ENCODE measurements at places on chromosomes 5 and 9.

DNA sequence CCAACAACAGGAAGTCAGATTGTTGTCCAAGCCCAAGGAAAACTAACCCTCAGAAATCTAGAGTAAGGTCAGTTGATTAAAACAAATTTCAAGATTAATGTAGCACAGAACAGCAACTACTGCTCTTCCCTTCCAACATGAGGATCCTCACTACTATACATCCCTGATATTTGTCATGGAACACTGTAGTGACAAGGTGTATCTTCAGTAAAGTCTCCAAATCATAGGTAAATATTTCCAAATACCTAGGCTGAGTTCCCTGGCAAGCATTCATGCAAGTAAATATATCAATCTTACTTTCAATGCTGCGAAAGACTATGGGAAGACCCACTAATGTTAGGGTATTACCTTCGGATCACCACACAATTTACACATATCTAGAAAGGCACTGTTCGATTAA lies 986.9 kb upstream of the ARRDC3 start:
- no peak for DNase-seq

DNA sequence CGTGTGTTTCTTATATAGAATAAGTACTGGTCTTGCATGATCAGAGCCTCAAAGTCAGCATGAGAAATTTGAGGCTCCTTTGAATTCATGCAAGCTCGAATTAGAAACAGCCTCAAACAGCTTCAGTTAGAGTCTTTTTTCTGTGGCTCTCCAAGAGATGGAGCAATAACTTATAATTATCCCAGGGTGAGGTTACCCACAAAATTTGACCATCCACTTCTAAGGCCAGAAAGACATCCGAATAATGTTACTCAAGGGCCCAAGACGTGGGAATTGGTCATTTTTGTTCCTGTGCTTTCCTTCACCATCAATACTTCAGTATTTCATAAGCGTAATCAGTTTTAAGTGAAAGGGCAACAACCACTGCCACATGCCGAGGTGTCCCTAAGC lies 89.7 kb downstream of the DAPK1 start:
- DNase-seq = no peak

DNA sequence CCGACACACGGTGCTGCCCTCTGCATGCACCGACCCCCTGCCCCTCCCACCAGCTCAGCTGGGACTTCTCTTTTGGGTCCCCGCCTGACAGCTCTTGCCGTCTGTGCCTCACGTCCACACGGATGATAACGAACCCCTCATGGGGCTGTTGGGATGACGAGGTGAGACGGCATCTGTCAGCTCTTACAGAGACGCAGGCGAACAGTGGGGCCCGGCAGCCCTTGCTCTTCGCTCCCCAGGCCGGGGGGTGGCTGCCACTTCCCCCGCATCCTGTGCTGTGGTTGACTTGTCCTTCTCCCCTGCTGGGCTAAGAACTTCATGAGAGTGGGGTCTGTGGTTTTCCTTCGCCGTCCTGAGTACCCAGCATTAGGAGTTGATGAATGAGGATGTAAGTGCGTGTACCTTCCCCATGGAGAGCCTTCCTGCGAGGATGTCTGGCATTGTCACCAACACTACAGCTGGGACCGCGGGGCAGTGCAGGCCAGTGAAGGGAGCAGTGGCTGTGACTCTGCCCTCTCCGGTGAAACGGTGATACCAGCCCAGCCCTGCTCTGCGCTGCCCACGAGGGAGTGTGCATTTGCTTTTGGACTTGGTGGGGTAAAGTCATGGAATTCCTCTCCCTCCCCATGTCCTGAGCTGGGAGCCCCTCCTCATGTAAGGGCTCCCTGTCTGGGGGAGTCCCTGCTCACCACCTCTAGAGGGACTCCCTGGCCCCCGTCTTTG lies 23.2 kb downstream of the HK3 start:
- DNase-seq = no peak

DNA sequence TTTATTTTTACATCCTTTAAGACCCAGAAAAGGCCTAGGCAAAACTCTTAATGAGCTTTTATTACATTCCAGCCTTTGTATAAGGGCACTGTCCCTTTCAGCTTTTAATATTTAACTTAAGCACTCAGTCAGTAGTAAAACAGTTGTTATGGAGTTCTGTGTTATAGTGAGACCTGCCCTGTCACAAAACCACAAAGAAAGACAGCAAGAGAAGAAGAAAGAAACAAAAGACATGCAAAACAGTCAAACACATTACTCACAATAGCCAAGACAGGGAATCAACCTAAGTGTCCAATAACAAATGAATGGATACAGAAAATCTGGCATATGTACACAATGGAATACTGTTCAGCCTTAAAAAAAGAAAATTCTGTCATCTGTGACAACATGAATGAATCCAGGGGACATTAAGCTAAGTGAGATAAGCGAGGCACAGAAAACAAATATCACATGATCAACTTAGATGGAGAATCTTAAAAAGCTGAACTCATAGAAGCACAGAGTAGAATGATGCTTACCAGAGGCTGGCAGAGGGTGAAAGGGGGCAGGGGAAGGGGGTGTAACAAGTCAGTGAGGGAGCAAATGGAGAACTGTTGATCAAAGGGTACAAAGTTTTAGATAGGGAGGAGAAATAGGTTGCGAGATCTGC lies 63.8 kb upstream of the CCNG1 start:
- DNase-seq = no peak

DNA sequence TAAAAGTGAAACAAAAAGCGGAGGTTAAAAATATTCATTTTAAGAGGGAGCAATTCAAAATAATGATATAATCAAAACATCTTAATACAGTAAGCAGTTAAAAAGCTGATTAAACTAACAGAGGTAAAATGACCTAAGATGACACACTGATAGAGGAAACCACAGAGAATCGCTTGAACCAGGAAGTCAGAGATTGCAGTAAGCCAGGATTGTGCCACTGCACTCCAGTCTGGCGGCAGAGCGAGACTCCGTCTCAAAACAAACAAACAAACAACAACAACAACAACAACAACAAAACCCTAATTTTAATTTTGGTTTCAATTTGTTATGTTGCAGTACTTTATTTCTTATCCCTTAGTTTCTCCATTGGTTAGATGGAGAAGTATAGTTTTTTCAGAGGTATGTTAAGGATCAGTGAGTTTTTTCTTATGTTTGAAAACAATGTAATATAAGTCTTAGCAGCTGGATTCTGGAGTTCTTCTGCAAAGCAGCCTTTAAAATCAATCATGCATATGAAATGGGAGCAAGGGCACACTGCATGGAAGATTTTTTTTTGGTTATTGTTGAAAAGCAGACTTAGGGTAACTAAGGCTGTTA lies 58.5 kb downstream of the MLANA start:
- peak; percentile 32 for DNase-seq

- no peak for DNase-seq
Measured at GRCh38 chr9:35627575-35627974, 9.4 kb upstream of the CD72 start.

DNA sequence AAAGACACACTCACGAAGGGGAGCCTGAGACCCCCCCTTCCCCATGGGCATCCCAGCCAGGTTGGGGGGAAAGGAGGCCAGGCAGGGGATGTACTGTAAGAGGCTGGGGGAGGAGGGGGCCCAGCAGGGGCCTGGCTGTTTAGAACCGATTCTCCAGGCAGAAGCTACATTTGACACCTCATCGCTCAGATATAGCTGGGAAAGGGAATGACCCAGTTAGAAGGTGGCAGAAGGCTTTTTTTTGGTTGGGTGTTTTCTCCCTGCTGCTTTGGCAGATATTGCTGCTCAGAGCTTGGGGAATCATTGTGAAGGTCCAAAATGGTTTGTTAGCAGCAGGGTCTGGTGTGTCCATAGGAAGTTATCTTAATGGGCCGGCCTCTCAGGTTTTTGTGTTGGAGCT lies 6.0 kb downstream of the CDX1 start:
- no peak for DNase-seq

DNA sequence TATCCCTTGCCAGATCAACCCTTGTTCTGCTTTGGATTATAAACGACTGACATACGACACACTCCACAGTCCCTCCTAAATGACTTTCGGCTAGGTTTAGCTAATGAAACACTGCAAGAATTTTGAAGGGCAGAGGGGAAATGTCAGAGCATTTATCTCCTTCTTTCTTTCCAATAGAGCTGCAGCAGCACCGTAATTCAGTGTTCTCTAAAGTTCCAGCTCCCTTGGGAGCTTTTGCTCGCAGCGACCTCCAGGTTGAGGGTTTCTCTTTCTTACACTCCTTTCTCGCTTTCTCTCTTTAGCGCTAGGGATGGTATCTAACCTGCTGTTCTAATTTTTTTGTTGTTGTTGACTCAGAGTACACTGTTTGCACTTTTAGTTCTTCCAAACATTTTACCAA lies 467.1 kb upstream of the ST8SIA4 start:
- no peak for DNase-seq

DNA sequence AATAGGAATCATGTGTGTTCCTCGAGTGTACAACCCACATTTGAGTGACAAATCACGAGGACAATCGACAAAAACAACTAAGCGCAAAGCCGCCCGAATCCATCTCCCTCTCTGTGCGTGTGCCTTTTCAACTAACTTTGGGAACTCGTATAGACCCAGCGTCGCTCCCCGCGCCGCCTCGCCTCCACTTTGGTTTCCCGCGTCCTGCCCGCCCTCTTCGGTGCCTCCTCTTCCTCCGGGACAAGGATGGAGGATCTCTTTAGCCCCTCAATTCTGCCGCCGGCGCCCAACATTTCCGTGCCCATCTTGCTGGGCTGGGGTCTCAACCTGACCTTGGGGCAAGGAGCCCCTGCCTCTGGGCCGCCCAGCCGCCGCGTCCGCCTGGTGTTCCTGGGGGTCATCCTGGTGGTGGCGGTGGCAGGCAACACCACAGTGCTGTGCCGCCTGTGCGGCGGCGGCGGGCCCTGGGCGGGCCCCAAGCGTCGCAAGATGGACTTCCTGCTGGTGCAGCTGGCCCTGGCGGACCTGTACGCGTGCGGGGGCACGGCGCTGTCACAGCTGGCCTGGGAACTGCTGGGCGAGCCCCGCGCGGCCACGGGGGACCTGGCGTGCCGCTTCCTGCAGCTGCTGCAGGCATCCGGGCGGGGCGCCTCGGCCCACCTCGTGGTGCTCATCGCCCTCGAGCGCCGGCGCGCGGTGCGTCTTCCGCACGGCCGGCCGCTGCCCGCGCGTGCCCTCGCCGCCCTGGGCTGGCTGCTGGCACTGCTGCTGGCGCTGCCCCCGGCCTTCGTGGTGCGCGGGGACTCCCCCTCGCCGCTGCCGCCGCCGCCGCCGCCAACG lies at the start of gene GPR150:
GPR150 (plus strand) TSS at position 58 of the 840 bp plus-strand sequence; CDS start at position 247, 189 bp downstream.
- DNase-seq = peak; percentile 72

GRCh38 chr9:78130004-78130403 lies 98.4 kb upstream of the GNAQ start:
- no peak for DNase-seq

GRCh38 chr5:1349246-1349645 lies 4.3 kb upstream of the CLPTM1L start:
- no peak for DNase-seq

DNA sequence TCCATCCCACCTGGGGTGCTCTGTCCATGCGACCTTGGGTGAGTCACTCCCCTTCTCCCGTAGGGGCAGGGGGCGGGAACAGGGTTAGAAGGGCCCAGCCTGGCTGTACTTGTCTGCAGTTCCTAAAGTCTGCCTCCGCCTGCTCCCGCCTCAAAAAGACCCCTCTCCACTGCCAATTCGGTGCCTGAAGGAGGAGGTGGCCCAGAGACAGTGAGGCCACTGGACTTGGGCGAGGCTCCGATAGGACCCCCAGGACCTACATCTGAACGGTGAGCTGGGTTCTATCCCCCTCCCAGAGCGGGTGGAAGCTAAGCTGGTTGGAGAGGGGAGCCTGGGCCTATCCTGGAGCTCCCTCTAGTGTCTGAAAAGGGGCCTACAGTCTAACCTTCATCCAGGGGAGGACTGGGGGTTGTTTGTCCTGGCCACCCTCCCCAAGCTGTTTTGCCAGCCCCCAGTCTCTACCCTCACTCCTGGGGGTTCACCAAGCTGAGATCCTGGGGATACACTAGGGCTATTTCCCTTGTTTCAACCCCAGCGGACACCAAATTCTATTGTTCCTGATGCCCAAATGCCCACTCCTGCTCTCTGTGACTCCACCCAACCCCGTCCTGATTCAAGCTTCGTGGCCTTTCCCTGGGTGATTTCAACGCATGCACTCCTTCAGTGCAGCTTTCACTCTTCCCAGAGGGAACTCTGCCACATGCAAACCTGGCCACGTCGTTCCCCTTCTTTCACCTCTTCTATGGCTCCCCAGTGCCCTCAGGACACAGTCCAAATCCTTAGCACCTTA lies 6.1 kb upstream of the CRB2 start:
- DNase-seq = peak; percentile 72

All from CD4-positive, alpha-beta memory T cell (primary cell).